NCI-H2081 treated with DMSO at 0.1 percent for 48 hours (cell line): ENCODE measurements at places on chromosomes 16 and 17.

DNA sequence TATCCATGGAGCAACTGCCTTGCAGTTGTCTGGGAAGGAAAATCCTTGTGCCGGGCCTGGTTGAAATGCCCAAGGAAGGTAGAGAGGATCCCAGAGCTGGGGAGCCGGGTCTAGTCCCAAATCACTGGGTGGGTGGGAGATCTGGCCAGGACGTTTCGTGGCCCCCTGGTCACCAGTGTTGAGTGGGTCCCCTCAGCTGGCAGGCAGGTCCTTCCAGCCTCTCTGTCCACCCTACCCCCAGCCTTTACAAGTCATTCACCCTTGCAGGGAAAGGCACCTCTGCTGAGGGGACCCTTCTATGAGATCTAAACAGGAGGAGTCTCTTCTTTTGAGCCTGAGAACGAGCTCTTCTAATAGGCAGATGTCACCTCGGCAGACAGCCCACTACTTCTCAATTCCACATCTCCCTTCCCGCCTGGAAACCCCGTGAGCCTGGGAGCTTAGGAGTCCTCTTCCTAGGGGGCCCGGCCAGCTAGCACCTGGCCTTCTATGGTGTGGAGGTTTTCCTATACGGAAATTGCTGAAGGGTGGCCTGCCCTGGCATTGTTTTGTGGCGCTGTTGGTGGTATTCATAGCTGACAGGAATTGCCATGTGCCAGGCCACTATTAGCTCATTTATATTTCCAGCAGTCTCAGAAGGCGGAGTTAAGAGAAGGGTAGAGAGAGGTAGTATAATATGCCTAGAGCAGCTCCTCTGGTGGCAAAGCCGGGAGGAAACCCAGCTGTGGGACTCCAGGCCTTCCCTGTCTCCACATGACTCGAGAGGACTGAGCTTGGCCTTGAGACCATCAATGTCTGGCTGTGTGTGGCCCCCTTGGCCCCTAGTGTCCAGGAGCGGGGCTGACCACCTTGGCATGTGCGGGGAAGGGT, 13.3 kb downstream of the MPRIP start:
- peak; percentile 32 for DNase-seq

GRCh38 chr17:32261417-32261736, 4.3 kb upstream of the RHBDL3 start:
- DNase-seq: no peak

- no peak for DNase-seq
These were observed 9.0 kb downstream of the HAS3 start for GRCh38 chr16:69114346-69114975.

DNA sequence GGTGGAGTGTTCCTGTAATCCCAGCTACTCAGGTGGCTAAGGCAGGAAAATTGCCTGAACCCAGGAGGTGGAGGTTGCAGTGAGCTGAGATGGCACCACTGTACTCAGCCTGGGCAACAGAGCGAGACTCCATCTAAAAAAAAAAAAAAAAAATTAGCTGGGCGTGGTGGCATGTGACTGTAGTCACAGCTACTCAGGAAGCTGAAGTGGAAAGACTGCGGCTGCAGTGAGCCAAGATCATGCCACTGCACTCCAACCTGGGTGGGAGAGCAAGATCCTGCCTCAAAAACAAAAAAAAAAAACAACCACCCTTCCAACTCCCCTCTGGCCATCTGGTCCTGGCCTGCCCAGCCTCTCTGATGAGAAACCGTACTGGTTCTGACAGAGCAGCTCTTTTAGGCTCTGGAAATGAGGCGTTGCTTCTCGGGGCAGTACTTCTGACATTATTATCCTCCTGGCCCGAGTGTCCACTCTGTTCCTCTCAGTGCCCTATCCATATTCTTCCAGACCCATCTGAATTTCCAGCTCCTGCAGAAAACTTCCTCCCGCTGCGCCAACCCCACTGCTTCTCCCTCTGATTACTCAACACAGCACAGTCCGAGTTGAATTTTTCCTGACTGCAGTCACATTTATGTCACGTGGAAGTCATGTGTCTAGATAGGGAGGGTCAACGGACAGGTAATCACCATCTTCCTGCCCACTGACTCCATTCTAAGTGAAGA, 13.3 kb downstream of the GGA2 start:
- DNase-seq: no peak

GRCh38 chr16:48235058-48235555, 9.0 kb upstream of the LONP2 start:
- no peak for DNase-seq

- no peak for DNase-seq
These were observed 12.3 kb downstream of the TLE7 start for GRCh38 chr16:71429581-71429980.

- DNase-seq: no peak
These were observed 64.6 kb downstream of the FTO start for GRCh38 chr16:53768593-53768992.

DNA sequence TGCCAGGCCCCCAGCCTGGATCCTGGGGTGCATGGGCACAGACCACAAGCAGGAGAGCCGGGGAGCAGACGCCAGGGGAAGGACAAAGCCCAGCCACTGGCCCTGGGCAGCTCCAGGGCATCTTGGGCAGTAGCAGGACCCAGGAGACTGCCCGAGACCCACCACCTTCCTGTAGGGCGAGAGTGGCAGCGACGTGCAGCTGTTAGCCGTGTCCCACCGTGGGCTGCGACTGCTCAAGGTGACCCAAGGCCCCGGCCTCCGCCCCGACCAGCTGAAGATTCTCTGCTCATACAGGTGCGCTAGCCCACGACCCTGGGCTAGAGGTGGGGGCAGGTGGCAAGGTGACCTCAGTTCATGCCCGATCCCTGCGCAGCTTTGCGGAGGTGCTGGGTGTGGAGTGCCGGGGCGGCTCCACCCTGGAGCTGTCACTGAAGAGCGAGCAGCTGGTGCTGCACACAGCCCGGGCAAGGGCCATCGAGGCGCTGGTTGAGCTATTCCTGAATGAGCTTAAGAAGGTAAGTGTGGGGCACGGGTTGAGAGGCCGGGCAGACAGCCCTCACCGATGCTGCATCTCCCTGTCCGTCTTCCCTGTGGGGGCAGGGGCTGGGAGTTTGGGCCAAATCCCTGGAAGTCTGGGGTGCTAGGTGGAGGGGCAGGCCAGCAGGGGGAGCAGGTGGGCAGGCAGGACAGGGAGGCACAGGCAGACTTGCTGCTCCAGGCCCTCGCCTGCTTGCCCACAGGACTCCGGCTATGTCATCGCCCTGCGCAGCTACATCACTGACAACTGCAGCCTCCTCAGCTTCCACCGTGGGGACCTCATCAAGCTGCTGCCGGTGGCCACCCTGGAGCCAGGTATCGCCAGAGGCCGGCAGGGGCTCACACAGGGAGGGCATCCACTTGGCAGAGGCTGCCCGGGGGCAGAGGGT, 13.5 kb upstream of the SMIM5 start:
- DNase-seq: no peak

DNA sequence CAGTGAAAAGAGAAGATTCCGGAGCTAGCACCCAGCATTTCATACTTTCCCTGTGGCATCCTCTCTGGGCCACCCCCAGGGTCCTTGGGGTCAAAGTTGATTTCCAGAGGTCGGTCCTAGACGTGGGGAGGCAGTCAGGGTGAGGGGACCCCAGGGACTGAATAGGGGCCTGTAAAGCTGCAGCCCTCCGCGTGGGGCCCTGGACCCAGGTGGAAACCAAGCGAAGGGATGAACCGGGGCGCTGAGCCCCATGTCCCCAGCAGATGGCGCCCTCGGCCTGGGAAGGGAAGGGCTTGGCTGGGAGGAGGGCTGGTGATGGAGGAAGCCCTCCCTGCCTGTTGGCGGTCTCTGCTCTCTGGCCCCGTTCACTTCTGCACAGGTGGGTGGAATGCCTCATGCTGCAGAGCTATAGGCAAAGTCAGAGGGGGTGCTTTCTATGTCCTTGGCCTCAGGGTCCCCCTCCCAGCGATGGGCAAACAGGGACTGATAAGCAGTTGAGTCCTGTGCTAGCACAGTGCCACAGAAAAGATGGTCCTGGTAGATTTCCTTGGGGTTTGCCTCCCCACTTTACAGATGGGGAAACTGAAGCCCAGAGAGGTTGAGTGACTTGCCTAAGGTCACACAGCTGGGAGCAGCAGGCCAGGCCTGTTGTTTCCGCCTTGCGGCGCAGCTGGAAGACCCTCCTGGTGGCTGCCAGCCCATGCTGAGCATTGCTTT, 163.4 kb upstream of the CIBAR2 start:
- DNase-seq: no peak

DNA sequence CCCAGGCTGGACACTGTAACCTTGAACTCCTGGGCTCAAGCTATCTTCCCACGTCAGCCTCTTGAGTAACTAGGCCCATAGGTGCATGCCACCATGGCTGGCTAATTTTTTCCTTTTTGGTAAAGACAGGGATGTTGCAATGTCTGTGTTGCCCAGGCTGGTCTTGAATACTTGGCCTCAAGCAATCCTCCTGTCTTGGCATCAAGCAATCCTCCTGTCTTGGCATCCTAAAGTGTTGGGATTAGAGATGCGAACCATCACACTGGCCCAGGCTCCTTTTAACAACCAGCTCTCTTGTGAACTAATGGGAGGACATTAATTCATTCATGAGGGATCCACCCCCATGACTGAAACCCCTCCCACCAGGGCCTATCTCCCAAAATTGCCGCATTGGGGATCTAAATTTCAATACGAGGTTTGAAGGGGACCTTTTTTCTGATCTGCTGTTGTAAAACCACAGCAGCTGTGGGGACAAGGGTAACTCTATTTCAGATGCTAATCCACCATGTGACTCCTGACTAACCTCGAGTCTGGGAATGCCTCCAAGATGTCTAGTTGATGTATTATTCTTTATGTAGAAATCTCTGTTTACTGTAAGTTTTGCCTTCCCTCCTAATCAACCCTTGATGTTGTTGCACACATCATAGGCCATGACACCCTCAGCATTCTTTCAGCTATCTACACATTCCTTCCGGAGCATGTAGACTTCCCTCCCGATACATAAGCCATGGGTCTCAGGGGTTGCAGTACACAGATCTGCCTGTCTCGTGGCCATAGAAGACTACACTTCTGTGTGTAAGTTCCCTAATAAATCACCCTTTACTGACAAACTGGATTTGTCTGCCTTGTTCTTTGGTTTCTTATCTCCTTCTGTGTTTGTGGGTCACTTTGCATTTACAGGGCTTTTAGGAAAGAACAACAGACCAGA, 37.6 kb downstream of the RNF112 start:
- no peak for DNase-seq

- DNase-seq: no peak
These were observed 375.3 kb upstream of the XYLT1 start for GRCh38 chr16:17846030-17846429.

DNA sequence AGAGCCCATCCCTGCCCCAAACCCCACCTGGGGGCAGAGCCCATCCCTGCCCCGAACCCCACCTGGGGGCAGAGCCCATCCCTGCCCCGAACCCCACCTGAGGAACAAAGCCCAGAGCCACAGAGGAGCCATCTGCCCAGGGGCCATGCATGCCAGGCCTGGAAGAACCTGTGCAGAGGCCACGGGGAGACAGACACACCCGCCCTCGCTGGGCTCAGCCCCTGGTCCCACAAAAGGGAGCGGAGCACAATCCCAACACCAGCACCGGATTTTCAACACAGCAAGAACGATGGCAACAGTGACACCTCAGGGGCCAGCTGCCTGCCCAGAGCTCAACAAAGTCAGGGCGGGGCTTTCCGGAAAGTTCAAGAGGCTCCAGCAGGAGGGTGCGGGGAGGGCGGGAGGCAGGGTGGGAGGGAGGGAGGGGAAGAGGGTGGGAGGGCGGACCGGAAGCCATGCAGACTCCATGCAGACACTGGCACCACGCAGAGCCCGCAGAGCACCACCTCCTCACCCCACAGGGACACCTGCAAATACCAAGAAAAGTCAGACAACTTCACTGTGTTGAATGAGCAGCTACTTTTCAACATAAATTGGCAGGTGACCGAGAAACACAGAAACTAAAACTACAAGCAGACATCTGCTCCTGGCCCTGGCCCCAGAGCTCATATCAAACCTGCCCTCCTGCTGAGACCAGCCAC, 27.9 kb upstream of the C16orf95 start:
- no peak for DNase-seq

- no peak for DNase-seq
These were observed 11.5 kb downstream of the LITAF start for GRCh38 chr16:11575223-11575589.

DNA sequence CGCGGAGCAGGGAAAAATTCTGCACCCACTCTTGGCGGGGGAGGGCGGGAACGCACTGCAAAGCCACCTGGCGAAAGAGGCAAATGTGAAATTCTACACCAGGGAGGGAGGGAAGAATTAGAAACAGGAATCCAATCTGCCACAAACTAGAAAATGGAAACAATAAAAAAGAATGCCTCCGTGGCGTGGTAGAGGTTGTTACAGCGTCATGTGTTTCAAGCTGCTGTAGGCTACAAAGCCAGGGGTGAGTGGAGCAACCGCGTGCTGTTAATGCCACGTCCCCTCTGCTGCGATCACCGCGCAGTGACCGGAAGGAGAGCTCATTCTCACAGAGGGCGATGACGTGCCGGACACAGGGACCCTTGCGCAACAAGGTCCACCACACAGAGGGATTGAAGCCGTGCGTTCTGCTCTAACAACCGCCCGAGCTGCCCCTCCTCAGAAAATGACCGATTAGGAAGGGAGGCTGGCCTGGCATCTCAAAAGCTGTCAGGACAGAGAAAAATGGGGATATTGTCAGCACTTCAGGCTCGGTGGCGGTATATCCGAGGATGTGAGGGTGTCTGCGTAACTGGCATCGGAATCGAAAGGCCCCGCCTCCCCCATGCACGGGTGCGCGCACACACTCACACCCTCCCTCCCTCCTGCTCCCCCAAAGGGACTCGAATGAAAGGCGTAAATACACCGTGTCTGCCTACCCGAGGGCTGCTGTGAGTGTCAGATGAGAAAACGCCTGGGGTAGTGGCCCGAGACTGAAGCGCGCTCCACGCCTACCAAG, 70.8 kb upstream of the TNRC6C start:
- DNase-seq: no peak

DNA sequence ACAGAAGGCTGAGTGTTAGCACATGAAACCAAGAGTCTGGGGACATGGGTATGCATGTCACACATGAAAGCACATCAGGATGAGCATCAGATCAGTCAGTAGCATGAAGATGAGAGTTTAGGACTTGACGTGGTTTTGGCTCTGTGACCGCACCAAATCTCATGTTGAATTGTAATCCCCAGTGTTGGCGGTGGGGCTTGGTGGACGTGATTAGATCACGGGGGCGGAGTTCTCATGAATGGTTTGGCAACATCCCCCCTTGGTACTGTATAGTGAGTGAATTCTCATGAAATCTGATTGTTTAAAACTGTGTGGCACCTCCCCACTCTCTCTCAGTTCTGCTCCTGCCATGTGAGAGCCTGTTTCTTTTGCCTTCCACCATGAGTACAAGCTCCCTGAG, 46.4 kb downstream of the CNGB1 start:
- no peak for DNase-seq
